ENCODE measurements at places on chromosomes 1 and 21.

DNA sequence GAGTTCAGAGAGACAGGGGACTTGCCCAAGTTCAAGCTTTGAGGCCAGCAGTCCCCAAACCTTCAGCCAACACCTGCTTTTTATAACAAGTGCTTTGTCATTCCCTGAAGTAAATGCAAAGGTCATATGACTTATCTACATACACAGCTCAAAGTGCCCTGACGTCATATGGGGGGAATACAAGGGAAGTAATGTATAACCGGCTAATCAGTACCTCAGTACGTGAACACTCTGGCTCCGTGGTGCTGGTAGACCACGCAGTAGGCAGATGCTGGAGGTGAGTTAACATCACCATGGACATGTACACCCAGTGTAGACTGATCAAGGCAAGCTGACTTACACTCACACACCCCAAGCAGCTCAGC lies 60.0 kb downstream of the BACE2 start:
- no peak for DNase-seq

- DNase-seq, result no peak
These were observed 8.8 kb upstream of the RNPC3 start for GRCh38 chr1:103516693-103517092.

DNA sequence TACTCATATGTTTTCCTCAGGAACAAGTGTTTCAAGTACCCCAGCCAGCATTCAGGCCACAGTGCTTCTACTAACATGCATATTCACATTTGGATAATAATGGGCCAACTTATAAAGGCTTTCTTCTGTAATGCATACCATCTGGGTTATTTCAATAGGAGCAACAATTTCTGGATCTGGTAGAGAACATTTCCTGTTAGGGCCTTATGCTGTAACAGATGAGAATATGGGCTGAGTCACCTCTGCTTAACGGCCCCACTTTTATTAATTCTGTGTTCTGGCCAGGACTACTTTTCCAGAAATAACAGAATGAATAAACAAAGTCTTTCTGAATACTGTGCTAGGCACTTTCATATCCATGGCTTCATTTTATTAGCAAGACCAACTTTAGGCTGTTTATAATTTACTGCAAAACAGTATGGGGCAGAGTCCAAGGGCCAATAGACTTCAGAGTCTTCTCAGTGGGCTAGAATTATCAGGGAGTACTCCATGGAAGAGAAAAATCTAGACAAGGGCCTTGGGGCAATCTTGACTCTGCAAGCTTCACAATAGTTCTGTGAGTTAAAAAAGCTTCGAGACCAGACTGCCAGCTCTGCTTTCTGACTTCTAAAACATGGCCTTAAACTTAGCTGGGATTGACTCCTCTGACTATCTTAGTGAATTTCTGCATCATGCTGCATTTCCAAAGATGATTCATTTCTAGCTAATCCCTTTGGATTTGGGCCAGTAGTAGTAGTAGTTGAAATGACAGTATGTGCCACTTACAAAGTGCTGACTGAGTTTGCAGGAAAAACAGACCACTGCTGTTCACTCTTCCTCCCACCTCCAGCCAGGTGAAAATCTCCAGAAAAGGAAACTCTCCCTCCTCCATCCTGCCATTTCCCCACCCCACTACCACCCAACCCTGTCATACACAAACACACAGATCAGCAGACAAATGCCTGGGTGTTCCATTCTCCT lies 8.2 kb upstream of the SSX2IP start:
- no peak for DNase-seq

DNA sequence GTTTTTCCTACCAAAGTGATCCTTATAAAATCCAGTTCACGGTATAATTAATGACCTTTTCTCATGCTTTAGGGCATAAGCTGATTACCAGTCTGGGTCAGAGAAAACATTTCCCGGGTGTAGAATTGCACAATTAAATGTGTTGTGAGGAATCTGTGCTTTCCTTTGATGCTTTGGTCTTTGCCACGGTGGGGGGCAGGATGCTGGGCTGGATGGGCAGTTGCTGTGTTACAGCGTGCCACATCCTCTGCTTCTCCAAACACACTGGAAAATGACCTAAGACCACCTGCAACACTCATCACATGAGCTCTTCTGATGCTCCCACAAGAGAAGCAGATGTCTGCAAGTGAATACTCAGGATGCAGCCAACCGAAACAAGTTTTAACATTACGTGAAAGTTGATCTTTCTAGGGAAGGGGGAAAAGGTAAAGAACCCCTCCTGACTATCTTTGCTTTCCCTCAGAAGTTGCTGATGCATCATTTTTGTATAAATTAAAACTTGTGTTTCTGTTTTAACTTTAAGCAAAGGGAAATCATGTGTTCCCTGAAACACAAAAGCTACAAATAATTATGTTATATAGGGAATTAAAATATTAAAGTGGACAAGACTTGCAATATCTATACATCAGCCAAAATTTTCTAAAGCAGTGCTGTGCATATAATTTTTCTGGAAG lies 515.3 kb upstream of the NR5A2 start:
- DNase-seq, result no peak

GRCh38 chr1:151574575-151575529 lies 34.7 kb downstream of the TUFT1 start:
- no peak for DNase-seq

DNA sequence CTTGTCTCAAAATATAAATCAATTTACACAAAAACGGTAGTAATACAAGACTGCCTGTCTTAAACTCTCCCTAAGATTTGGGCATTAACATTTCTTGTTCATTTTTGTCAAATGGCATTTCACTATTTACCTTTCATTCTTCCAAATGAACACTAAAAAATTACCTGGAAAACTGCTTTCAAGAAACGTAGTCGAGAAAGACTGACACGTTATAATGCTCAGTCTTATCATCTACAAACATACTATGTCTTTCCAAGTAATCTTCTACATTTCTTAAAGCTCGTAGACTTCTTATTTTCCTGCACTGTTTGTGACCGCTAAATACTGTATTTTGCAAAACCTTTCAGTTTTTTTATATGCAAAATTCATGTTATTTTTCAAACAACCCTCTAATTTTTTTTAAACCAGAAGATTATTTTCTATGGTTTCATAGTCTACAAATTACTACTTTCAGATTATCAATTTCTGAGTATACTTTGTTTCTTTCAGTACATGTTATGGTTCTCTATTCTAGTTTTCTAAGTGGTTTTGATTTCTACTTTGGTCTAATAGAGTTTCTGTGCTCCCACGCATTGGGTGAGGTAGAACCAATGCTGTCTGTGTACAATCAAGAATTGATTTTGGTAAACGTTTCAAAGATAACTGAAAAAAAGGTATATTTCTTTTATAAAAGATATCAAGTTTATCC lies 336.4 kb downstream of the SMYD3 start:
- no peak for DNase-seq

DNA sequence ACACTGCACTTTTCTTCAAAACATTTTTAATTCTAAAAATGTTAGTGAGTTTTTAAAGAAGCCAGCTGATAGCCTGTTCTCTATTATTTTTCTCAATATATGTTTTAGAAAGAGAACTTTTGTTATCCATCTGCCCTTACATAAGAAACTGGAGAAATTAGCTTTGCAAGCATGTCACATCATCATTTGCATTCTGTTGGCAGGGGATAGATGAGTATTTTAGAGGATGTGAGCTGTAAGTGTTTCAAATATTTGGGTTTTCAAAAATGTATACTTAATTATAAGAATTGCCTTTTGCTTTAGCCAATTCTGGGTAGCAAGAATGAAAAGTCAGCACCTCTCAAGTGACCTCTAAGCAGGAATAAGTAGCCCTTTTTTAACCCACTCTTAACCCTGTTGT lies 7.4 kb downstream of the NFIA start:
- DNase-seq, result no peak

- no peak for DNase-seq
These were observed 84.1 kb downstream of the TM2D1 start for GRCh38 chr1:61640531-61641530.

DNA sequence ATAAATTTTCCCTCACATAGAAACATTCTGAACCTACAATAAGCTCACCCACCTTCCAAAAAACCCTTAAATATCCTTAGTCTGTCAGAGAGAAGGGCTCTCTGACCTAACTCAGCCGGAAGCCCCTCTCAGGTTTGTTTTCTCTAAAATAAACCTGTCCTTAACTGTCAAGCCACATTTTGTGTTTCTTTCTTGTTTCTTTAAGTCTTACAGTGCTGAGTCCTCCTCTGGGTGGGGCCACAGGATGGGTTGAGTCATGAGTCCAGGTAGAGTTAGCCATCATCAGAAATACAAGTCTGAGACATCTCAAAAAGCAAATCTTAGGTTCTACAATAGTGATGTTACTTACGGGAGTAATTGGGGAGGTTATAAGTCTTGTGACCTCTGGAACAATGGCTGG lies 26.4 kb upstream of the SLC2A5 start:
- no peak for DNase-seq

DNA sequence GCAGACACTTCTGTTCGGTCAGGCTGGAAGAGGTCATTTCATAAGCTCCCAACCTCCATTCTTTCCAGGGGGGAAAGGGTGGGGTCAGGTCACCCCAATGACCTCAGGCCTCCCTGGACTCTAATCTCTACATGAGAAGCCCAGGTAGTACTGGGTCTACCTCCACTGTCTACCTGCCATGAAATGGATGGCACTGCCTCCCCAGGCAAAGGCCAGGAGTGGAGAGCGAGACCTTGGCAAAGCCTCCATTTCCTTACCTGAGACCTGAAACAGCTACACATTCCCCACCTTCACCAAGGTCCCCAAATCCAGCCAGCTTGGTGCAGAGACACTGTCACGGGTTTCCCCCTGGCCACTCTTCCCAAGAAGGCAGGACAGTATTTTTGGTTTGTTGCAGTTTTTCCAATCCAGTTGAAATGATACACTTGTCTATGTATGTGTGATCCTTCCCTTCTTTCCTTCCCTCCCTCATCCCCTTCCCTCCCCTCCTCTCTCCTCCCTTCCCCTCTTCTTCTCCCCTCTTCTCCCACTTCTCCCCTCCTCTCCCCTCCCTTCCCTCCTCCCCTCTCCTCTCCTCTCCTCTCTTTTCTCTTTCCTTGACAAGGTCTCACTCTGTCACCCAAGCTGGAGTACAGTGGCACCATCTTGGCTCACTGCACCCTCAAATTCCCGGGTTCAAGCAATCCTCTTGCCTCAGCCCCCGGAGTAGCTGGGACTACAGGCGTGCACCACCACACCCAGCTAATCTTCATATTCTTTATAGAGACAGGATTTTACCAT lies 16.1 kb downstream of the BTG2 start:
- no peak for DNase-seq

GRCh38 chr1:9823943-9824701 lies at the start of gene CLSTN1:
Gene CLSTN1 (minus strand): TSS chr1:9823965. CDS start chr1:9823733, 232 bp downstream.
- DNase-seq, result peak; percentile 87

DNA sequence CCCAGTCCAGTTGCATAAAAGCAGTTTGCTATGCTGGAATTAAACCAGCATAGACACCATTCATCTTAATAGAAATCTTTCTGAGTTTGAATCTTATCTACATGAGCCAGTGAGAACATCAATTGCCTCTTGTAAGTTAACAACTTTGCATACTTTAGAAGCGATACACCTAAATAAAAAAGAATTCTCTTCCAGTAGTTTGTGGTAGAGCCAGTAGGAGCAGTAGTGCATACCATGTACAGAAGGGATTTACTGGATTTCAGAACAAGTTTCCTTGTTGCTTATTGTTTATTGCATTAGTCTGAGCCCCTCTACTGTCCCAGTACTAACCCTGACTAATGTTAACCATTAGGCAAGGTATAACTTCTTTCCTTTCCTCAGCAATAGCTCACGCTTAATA lies 313.1 kb downstream of the TGFB2 start:
- no peak for DNase-seq

- no peak for DNase-seq
These were observed 13.4 kb downstream of the SH2D2A start for GRCh38 chr1:156803086-156803851.

GRCh38 chr1:103997631-103998030 lies 247.9 kb downstream of the AMY1C start:
- no peak for DNase-seq

GRCh38 chr1:75293270-75293669 lies 159.1 kb downstream of the LHX8 start:
- no peak for DNase-seq

GRCh38 chr1:12549460-12550349 lies 68.3 kb downstream of the DHRS3 start:
- no peak for DNase-seq

DNA sequence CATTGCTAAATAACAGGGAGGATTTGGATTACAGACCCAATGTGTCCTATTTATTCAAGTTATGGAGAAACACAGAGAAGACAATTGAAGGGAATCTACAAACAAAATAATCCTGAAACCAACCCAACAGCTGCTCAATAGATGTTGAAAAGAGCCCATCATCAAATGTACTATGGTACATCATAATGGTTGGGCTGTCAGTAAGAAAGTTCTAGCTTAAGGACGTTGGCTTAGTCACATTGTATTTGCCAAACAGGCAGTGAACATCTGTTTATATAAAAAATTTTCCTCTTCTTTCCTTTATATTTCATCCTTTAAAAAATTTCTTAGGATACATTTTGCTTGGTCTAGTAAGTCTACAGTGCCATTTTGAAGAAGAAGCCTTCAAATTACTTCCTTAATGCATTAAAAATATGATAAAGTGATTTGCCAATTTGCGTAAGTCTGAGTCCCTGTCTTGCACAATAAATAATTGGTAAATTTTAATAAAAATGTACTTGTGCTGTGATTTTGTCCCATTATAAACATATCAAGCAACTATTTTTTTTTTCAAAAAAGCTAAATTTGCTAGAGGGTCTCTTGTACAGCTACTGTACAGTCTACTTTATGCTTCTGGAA lies 14.4 kb downstream of the MAP3K7CL start:
- no peak for DNase-seq

DNA sequence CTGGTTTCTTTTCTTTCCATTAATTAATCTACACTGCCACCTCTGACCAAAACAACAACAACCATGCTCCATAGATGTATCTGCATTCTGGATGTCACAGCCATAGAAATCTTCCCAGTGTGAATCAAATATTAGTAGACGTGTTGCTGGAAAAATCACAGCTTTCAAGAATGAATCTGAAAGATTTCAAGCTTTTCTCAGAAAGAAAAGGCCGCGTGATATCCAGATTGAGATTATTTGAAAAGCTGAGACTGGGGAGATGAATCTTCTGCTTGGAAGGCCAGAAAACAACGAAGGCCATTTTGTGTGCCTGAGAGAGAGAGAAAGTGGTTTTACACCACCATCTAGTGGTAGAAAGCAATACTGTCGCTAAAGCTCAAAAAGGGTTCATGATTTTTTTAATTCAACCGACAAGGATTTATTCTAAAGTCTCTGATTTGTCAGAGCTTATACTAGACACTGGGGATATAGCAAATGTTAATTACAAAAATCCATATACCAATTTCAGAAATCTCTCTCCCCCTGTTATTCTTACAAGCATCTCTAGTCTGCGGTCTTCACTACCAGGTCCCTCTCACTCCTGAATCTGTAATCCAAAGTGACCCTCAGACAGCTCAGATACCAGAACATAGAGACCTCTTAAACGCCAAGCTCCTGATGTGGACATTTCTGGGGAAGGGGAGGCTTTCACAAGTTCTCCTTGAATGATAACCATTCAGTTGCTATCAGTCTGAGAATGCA lies 87.5 kb upstream of the SGIP1 start:
- peak; percentile 16 for DNase-seq

GRCh38 chr1:24762133-24762676 lies 17.0 kb downstream of the CLIC4 start:
- DNase-seq, result no peak

Data from activated gamma-delta T cell treated with Interleukin-2 at 50 U/mL for 16 hours (primary cell).